Uterus (tissue), 4 donors: ENCODE measurements at places on chromosomes 16 and 17. TPM values are rescaled to one million over a fixed set of nuclear protein-coding genes. Genes with fewer than 3 reads are reported as not detected.

DNA sequence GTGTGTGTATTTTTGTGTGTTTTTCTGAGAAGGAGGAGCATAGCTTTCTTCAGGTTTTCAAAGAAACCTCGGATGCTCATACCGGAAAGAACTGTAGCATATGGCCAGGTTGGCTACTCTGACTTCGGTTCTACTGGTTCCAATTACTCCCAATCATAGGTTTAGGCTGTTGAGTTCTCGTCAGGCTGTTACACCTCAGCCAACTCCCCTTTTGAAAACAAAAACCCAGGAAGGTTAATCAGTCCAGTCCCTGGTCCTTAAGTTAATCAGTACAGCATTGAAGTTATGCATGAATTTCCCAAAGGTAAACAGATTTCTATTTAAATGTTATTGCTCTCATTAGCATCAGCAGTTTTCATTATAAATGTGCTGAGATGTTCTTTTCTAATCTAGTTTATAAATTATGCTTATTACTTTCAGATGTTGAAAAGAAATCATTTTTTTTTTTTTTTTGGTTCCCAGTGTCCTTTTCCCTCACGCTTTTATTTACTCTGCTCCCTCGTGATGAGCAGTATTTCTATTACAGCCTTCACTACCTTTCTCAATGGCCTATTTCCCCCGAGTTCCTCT lies 111.0 kb downstream of the NPIPB5 start:
- H3K27me3 ChIP-seq: no peaks in the 10 kb centered on the region
- no peaks in the 10 kb centered on the region for H3K36me3 ChIP-seq
- H3K27ac ChIP-seq: no peak overlapping the region
- H3K4me3 ChIP-seq: no peak overlapping the region

- H3K27me3 ChIP-seq: no peaks in the 10 kb centered on the region
- no peak for DNase-seq
- no peak overlapping the region for H3K27ac ChIP-seq
- no peaks in the 10 kb centered on the region for H3K36me3 ChIP-seq
- H3K4me1 ChIP-seq: no peaks in the 10 kb centered on the region
Observed at GRCh38 chr17:11506635-11507034, 91.6 kb upstream of the DNAH9 start.

GRCh38 chr17:17200831-17201230 lies 5.3 kb downstream of the PLD6 start:
- peak overlapping the region; percentile 63 for H3K27ac ChIP-seq
- peaks cover 13% of the 10 kb centered on the region for H3K4me1 ChIP-seq
- DNase-seq: peak; percentile 42
- H3K27me3 ChIP-seq: no peaks in the 10 kb centered on the region

GRCh38 chr17:82887255-82888164 lies 47.7 kb upstream of the ZNF750 start:
- H3K27ac ChIP-seq: no peak overlapping the region
- H3K27me3 ChIP-seq: no peaks in the 10 kb centered on the region
- no peaks in the 10 kb centered on the region for H3K36me3 ChIP-seq
- no peak for DNase-seq

- DNase-seq: no peak
- no peak overlapping the region for H3K4me3 ChIP-seq
- H3K4me1 ChIP-seq: no peaks in the 10 kb centered on the region
- H3K36me3 ChIP-seq: no peaks in the 10 kb centered on the region
- no peak overlapping the region for H3K27ac ChIP-seq
Observed at GRCh38 chr17:5126719-5127488, 11.1 kb downstream of the USP6 start.

GRCh38 chr16:57764341-57765159 lies 29.0 kb downstream of the KATNB1 start:
- H3K4me1 ChIP-seq: no peaks in the 10 kb centered on the region
- no peak overlapping the region for H3K4me3 ChIP-seq
- no peaks in the 10 kb centered on the region for H3K27me3 ChIP-seq
- H3K36me3 ChIP-seq: no peaks in the 10 kb centered on the region
- H3K27ac ChIP-seq: no peak overlapping the region

Gene KRTAP1-1
- not detected for total RNA-seq
